ENCODE measurements at places on chromosomes 11 and 22.

DNA sequence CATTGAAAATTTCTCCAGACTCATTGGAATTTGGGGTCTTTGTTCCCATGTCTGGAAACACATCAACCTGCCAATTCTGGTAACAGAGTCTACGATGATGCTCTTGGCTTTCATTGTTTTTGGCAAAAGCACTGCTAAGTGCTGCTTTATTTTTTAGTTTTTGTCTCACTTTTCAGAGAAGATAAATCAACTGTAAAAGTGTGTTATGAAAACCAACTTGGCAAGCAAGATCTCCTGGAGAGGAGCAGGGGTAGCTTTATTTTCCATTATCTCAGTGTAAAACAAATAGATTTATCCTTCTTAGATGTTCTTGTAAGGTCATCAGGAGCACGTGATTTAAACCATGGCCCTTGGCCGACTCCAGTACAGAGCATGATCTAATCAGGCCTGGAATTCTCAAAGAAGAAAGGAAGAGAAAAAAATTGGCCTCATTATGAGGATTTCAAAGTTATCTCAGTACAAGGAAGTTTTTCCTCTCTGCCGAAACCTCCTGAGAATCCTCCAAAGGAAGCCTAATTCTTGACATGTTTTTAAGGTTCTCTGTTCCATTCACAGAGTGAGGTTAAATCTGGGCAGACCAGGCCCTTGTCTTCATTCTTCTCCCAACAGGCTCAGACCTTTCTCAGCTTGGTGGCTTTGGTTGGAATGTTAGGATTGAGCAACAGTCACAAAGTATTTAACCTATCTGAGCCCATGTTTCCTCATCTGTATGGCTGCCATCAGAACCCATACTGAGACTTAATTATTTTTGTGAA is 16.4 kb upstream of the PAMR1 start:
- DNase-seq, result no peak

GRCh38 chr11:38612701-38613100 is 2014.7 kb upstream of the RAG2 start:
- DNase-seq, result no peak

DNA sequence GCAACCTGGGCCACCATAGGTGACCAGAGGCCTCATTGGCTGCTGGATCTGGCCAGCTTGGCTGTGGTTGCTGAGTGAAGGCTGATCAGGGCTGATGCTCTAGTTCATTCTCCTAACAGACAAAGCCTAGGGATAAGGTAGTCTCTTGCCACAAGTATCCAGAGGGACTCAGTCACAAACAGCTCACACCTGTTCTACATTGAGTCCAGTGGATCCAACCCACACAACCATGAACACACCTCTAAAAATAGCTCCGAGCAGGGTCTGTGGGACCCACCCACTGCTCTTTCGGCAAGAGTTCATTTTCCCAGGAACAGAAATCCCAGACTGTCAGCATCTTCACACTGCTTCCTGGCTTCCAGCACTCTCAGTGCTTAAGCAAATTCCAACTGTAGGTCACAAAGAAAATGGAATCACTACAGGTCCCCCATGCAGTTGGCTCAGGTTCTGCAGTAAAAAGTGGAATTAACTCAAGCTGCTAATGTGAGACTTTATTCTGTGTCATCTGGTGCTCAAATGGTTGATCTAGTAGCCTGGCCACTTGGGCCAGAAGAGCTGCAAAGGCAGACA is 67.3 kb downstream of the PPFIBP2 start:
- no peak for DNase-seq

- DNase-seq, result no peak
Measured at GRCh38 chr22:20198557-20199319, 47.9 kb upstream of the CCDC188 start.

- DNase-seq, result no peak
Measured at GRCh38 chr11:94254214-94254613, 50.2 kb upstream of the IZUMO1R start.

DNA sequence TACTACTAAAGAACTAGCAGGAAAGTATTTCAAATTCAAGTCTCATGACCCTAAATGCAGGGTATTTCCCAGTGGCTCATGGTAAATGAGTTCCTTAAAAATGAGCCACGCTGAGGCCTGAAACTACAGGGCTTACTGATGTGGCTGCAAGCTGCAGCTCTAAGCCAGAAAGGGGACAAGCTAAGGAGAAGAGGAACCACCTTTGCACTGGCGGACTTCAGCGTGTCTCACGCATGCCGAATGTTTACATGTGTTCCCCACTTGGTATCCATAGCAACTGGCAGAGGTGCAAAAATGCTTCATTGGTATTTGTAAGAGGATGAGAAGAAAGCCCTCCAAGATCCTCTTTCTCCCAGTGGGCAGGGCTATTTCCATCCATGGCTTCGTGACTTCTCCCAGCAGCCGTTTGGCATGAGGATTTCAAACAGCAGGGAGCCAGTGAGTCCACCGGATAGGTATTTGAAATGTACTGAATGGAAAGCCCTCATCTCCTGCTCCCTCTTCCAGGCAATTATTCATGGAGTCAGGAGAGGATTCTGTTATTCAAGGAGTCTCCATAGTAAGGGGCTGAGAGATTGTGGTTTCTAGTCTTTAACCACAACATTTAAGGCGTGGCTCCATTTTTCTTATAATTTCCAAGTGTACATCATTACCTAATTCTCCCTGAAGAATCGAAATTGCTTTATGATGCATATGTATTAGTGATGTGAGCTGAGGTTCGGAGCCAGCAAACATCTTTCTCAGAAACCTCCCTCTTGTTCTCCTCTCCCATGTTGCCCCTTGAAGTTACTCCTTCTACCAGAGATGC is 55.3 kb upstream of the CD44 start:
- DNase-seq, result peak; percentile 16

- no peak for DNase-seq
Measured at GRCh38 chr11:61539831-61540357, 31.3 kb downstream of the LRRC10B start.

DNA sequence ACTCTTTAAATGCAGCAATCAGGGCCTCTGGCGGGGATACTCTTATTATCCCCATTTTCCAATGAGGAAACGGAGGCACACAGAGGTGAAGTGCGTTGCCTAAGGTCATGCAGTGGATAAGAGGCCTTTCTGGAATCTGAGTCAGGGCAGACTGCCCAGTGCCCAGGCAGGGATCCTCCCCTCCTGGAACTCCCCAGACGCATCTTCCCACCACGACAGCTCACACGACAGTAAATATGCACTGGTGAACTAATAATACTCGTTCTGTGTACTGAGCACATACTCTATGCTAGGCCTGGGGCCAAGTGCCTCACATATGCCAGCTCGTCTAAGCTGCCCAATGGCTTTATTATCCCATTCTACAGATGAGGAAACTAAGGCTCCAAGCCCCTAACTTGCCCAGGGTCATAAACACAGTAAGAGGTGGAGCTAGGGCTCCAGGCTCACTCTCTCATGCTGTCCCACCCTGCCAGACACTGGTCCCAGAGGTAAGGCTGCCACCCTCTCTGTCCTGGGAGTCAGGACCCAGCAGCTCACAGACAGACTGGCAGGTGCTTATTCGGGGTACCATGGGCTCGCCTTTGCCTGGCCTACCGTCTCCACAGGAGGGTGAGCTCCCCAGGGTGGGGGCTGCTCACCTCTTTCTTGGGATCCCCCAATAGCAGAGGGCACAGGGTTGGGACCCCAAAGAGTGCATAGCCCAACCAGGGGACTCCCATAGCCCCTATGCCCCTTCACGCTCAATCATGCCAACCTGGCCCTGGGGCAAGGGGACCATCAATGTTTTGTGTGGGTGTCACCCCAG is 2.3 kb downstream of the IL2RB start:
- no peak for DNase-seq

GRCh38 chr11:104075706-104076105 is 39.3 kb downstream of the DDI1 start:
- DNase-seq, result no peak

GRCh38 chr11:102225689-102226568 is 91.4 kb upstream of the BIRC3 start:
- DNase-seq, result no peak

DNA sequence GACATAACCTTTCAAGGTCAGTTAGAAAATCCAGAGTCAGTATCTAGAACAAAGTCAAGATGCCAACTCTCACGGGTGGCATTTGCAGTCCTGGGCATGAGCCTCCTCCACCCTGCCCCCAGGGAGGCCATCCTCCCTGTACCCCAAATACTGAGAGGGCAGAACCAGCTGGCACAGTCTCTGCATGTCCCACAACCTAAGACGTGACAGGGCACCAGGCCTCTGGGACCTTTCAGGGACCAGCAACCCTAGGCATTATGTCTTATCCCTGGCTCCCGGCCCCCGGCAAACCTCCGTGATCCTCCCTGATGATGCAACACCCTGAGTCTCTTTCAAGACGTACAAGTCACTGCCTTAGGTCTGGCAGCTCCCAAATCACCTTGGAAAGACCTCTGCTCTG is 2.0 kb downstream of the MB start:
- DNase-seq, result no peak

DNA sequence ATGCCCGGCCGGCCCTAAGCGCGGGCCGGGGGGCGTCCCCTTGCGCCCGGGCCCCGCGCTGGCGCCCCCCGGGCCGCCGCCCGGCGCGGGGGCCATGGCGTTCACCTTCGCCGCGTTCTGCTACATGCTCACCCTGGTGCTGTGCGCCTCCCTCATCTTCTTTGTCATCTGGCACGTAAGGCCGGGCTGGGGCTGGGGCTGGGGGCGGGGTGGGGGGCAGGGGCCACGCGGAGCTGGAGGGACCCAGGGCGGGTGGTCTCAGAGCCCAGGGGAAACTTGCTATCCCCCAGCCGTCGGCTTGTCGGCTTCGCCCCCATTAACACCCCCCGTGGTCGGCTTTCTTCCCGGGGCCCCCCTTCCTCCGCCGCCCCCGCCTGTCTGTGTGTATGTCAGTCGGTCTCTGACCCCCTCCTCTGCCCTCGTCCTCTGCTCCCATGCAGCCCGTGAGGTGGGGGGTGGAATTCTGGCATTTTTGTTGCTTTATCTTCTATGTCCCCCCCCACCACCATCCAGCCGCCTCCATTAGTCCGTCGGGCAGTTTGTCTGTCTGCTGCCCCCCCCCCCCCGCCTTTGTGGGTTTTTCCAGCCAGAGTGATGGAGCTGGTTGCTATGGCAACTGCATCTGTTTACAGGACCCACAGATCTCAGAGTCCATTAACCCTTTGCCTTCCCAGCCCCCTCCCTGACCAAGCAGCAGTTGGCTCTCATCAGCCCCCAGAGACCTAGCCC is 552 bp downstream of the CNIH2 start:
- no peak for DNase-seq

DNA sequence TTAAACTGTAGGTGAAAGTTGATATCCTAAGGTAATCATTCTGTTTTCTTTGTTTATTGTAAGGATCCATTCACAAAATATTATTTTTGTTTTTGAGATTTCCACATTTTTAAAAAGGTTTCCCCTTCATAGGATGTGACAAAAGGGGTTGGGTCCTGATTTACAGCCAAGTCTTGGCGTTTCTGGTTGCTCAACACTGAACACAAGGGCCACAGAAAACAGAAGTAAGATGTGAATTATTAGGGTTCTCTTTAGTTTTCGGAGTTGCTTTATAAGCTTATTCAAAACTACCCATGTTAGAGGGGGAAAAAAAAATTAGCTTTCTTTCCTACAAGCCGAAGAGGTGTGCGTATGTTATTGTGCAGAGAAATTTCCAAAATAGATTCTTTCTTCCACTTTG is 30.0 kb upstream of the FLI1 start:
- DNase-seq, result no peak

DNA sequence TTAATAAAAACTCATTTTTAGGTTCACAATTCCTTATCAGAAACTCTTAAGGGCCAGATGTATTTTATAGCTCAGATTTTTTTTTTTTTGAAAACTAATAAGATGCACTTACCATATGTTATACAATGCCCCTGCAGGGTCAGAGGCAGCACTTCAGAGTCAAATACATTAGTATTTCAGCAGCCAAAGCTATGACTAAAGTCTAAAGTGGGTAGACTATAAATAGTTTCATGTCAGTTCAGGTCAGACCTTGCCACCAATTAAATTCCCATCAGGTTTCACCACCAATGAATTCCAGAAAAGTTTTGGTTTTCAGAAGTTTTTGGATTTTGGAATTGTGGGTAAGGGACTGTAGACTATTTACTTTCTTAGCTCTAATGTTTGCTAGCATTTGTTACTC is 75.9 kb downstream of the FAM83F start:
- DNase-seq, result no peak

DNA sequence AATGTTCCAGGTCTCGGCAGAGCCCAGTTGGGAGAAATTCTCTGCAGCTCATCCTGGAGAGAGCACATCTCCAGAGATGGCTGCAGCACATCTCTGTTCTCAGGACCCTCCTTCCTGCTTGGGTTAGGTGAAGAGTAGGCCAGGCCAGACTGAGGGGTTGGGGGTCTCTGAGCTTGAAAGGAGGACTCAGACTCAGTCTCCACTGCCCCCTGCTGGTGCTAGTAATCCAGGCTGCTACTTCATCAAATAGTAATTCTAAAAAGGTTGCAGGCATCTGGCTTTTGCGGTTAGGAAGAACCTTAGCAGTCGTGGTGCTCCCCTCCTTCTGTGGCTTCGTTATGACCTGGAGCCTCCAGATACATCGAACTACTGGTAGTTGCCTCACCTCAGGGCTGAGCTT is 9.7 kb downstream of the TUB start:
- DNase-seq, result peak; percentile 56

- no peak for DNase-seq
Measured at GRCh38 chr22:23744001-23744400, 6.9 kb downstream of the ZNF70 start.

- DNase-seq, result peak; percentile 94
Measured at GRCh38 chr11:117604336-117604995, 192.6 kb downstream of the DSCAML1 start.

GRCh38 chr11:2781408-2782274 is 81.8 kb upstream of the KCNQ1OT1 start:
- DNase-seq, result no peak

GRCh38 chr11:12276356-12276755 is 101.0 kb upstream of the PARVA start:
- no peak for DNase-seq

DNA sequence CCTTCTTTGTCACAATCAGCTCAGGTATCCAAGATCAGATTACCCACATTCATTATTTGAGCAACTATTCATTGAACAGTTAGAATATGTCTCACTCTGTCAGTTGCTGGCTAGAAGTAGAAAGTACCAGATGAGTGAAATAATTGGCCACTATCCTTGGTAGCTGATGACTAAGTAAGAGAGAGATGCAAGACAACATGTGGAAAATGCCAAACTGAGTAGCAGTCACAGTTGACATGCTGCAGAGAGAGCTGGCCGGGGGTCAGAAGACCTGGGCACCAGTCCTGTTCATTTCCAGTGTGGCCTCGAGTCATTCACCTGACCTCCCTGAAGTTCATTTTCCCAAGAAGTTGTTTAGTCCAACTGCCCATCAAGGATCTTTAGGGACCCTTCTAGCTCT is 22.5 kb upstream of the SMIM35 start:
- no peak for DNase-seq

Data from posterior cingulate gyrus (tissue), 11 donors.